ENCODE measurements at places on chromosomes 4 and X.

- no peak for DNase-seq
Measured at GRCh38 chrX:71450433-71451106, 82.3 kb upstream of the OGT start.

- no peak for DNase-seq
Measured at GRCh38 chrX:121010218-121010617, 24.7 kb upstream of the CT47A1 start.

- no peak for DNase-seq
Measured at GRCh38 chrX:129718676-129719075, 20.1 kb upstream of the XPNPEP2 start.

DNA sequence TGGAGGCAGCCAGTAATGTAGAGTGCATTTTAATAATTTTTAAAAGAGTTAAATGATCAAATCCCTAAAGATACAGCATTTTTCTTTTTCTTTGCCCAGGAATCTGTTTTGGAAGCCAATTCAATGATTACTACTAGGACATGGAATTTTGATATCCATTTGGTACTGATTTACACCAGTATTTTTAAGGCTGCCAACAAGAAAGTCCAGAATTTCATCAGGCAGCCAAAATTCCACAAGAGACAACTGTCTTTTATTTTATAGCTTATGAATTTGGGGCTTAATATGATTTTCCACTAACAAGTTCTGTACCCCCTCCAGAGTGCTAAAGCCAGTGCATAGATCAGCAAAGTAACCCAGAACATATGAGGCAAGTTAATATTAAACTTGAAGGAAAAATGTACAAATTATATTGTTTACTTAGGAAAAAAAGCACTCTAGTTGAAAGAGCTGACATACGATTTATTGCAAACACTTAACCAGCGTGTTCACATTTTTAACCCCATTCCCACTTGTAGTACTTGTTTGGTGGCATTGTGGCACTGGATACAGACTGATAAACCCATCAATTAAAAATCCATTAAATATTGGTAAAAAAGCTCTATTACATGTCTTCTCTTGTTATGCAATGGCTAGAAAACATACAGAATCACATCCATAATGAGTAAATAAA, 259.7 kb downstream of the DCHS2 start:
- no peak for DNase-seq

- DNase-seq = no peak
Measured at GRCh38 chr4:24053934-24054333, 164.1 kb upstream of the PPARGC1A start.

- no peak for DNase-seq
Measured at GRCh38 chr4:116499-116898, 7.8 kb upstream of the ZNF718 start.

- no peak for DNase-seq
Measured at GRCh38 chr4:55173580-55173979, 48.2 kb upstream of the KDR start.

- DNase-seq = no peak
Measured at GRCh38 chr4:25863831-25864418, 1.1 kb upstream of the SEL1L3 start.

DNA sequence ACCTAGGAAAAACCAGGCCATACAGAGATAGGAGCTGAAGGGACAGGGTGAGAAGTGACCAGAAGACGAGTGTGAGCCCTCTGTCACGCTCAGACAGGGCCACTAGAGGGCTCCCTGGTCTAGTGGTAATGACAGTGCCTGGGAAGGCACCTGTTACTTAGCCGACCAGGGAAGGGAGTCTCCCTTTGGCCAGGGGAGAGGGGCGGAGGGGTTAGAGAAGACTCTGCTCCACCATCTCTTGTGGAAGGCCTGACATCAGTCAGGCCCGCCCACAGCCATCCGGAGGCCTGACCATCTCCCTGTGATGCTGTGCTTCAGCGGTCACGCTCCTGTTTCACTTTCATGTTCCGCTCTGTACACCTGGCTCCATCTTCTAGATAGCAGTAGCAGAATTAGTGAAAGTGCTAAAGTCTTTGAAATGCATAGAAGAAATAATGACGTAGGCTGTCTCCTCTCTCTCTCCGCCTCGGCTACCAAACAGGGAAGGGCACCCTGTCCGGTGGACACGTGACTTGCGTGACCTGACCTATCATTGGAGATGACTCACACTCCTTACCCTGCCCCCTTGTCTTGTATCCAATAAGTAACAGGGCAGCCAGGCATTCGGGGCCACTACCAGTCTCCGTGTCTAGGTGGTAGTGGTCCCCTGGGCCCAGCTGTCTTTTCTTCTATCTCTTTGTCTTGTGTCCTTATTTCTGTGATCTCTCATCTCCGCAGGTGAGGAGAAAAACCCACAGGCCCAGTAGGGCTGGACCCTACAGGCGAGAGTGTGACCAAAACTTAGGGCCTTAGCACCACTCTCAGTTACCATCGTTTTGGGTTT, 26.7 kb downstream of the HTT-AS start:
- DNase-seq = no peak

DNA sequence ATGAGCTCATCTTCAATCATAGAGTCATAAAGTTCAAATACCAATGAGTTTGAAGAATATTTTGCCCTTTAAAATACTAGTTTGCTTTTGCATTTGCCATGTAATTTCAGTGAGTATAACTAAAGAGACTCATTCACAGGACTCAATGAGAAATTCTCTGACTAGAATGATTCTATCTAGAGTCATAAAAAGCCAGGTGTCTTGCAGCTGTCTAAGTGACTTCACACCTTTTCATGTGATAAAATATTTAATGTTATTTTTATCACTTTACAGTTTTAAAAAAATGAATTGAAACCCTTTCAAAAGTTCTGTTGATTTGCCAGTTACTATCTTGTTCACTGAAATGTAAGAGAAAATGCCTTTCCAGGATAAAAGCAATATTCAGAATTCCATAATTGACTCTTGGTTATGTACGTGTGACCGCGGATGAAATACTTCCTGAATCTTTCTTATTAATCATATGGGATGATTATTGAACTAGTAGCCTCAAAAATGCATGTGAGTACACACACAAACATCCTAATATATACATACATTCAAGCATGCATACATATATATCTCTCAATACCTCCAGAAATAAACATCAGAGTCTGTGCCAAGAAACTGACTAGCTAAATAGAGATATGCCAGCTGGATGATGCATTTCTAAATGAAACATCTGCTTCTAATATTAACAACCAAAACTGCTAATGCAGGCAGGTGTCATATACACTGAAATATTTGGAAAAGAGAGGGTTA, 87.0 kb downstream of the GABRB1 start:
- DNase-seq = no peak

DNA sequence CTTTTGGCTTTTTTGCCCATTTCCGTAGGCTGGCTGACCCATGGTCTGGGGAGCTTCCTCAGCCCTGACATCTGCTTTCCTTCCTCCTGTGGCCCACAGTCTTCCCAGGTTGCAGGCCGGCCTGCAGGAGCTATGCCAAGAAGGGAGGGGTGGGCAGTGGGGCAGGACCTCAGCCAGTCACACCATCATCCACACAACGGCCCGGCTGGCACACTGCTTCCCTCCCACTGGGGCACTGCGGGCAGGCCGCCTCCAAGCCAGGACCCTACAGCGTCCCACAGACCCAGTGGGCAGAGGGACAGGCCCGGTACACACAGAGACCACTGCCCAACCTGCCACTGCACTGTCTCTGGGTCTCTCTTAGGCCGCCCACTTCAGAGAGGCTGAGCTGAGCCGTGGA, 38.0 kb downstream of the CTBP1 start:
- no peak for DNase-seq

- DNase-seq = no peak
Measured at GRCh38 chrX:140342410-140342809, 162.5 kb downstream of the SOX3 start.

GRCh38 chrX:48831136-48831908, 4.1 kb downstream of the PCSK1N start:
- DNase-seq = no peak

DNA sequence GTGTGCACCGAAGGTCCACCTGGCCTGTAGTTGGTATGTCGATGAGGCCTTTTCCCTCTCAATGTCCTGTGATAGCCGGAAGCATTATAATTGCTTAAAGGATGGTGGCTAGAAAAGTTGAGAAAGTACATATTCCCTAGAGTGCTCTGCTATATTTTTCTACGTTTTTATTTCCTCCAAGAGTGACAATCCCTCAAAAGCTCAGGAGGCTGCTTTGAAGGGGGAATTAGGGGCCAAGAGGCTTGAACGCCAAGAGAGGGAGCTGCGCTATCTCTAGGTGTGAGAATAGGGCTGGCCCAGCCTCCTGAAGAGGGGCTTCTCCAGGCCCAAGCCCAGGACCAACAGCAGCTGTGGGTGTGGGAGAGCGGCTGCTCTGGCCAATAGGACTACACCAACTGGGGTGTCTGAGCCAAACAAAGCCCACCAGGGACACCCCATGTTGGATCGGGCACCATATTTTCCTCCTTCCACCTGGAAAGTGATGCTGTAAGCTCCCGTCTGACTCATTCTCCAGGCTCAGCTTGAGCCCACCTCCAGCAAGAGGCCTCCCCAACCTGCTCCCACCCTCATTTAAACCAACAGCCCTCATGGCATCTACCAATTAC, 124.0 kb downstream of the IRF2 start:
- DNase-seq = no peak

GRCh38 chr4:136526517-136526916, 1005.8 kb downstream of the PCDH18 start:
- no peak for DNase-seq

GRCh38 chrX:81202943-81203342, 1.0 kb downstream of the SH3BGRL start:
- DNase-seq = no peak

GRCh38 chrX:1554469-1555210, 17.7 kb upstream of the P2RY8 start:
- DNase-seq = no peak

- no peak for DNase-seq
Measured at GRCh38 chr4:71473541-71474240, 134.9 kb downstream of the SLC4A4 start.

DNA sequence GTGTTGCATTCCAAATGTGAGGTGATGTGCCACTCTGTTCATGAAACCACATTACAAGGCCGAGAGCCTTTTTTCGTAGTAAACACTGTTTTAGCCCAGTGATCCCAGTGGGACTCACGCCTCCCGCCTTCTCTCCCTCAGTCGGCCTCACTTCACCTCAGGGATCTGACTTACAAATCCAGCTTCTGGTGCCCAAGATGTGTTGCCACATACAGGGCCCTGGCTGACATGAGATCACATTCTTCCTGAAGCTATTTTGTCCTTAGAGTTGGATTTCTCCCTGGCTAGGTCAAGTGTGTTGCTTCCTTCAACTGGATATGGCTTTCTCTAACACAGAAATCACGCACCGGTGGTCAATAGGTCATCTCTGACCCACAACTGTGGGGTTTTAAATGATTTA, 354.7 kb downstream of the FBXW7 start:
- no peak for DNase-seq

- DNase-seq = no peak
Measured at GRCh38 chrX:120270567-120270966, 20.0 kb downstream of the ZBTB33 start.

GRCh38 chr4:94408549-94409374, 43.0 kb upstream of the PDLIM5 start:
- no peak for DNase-seq

GRCh38 chr4:108029731-108030130, 40.0 kb downstream of the HADH start:
- no peak for DNase-seq

- DNase-seq = no peak
Measured at GRCh38 chr4:100641336-100641735, 123.5 kb upstream of the EMCN start.

- no peak for DNase-seq
Measured at GRCh38 chr4:125231661-125232060, 83.1 kb upstream of the FAT4 start.

DNA sequence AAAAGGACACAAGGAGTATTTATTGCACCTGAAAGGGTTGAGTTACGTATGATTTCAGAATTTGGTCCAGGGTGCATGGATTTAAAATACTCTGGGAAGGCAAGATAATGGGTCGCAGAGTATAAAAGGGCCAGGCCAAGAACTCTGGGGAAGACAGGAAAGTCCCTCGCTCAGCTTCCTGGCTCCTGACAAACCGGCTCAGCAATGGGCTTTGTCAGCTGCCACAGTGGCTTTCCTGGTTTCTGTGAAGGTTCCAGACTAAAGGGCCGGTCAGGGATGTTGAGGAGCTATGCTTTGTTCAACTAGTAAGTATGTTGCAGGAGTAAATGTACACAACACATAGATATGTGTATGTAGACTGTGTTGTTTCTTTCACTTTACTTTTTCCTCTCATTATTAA, 154.4 kb upstream of the ETNPPL start:
- DNase-seq = no peak

GRCh38 chr4:15413623-15414019, 14.2 kb upstream of the C1QTNF7 start:
- DNase-seq = no peak

- DNase-seq = no peak
Measured at GRCh38 chr4:100075056-100075455, 115.2 kb downstream of the DDIT4L start.

All from NCI-H2081 treated with DMSO at 0.1 percent for 48 hours (cell line).